HFFc6 (cell line): ENCODE measurements at places on chromosomes 7 and 10. TPM values are rescaled to one million over a fixed set of nuclear protein-coding genes. Genes with fewer than 3 reads are reported as not detected.

Gene MAGI2
- 8.0 and 8.6 TPM in 2 replicates for total RNA-seq

Gene MUC12
- 1.1 to 2.7 TPM (median 2.2 TPM) in 3 replicates for total RNA-seq

Gene WDR86
- total RNA-seq = not detected in 3 replicates

Gene PNLIPRP1
- not detected in 3 replicates for total RNA-seq

Gene CUBN
- 0.59 to 1.6 TPM (median 1.1 TPM) in 3 replicates for total RNA-seq

Gene HOXA2
- 0.17 TPM in 1 of 3 replicates, not detected in the others for total RNA-seq

Gene SLC16A9
- total RNA-seq = not detected in 2 replicates

DNA sequence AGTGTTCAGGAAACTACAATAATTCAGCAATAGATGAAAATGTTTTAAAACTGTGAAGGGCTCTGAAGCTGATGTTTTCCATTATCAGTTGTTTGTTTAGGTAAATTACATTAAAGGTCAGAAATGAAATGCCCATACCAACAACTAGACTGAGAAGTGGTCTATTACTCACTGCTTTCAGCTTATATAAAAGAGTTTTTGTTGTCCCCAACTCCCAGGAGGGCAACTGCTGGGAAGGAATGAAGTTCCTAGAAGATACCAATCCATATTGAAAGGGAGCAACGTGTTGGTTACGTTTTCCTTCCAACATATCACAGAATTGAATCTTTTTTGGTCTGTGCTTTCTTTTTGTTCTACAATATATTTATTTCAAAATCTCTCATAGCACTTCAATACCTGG is 330.6 kb upstream of the LRRN3 start:
- no peak for DNase-seq

- no peak for DNase-seq
These were observed 55.0 kb upstream of the JCAD start for GRCh38 chr10:30114401-30114800.

- DNase-seq = no peak
These were observed 11.7 kb downstream of the GPER1 start for GRCh38 chr7:1099637-1100036.

DNA sequence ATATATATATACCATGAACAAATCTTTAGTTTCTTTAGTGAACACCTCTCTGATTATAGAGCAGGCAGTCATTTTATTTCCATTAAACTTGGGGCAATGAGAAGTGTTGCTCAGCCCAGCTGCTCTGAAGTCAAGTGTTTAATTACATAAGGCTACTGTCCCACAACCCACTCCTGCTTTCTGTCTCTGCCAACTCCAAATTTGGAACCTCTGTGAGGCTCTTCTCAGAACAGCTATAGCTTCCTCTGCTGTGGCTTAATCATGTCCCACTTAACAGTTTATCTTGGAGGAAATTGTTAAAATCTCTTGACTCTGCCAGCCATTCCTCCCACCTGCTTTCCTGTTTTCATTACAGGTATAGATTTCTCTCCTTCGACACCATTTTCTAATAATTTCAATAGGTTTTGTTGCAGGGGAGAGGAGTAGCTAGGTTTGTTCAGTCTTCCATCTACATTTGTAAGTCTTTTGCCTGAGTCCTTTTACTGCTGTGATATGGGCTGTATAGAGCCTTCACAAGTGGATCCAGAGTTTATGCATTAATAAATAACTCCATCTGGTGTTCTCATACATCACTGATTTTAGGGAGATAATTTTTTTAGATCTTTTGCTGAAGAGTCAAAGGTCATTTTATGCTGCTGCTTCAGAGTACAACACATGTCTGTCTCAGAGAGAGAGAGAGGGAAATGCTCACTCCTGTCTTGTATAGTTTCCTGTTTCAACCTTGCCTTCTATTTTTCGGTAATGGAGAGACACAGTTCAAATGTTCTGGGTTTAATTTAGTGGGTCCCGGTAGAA is 170.4 kb downstream of the WNT2 start:
- no peak for DNase-seq

GRCh38 chr7:64638822-64639221 is 27.1 kb upstream of the ZNF107 start:
- DNase-seq = no peak

- DNase-seq = no peak
These were observed 542.4 kb upstream of the ADARB2 start for GRCh38 chr10:2279711-2280110.

DNA sequence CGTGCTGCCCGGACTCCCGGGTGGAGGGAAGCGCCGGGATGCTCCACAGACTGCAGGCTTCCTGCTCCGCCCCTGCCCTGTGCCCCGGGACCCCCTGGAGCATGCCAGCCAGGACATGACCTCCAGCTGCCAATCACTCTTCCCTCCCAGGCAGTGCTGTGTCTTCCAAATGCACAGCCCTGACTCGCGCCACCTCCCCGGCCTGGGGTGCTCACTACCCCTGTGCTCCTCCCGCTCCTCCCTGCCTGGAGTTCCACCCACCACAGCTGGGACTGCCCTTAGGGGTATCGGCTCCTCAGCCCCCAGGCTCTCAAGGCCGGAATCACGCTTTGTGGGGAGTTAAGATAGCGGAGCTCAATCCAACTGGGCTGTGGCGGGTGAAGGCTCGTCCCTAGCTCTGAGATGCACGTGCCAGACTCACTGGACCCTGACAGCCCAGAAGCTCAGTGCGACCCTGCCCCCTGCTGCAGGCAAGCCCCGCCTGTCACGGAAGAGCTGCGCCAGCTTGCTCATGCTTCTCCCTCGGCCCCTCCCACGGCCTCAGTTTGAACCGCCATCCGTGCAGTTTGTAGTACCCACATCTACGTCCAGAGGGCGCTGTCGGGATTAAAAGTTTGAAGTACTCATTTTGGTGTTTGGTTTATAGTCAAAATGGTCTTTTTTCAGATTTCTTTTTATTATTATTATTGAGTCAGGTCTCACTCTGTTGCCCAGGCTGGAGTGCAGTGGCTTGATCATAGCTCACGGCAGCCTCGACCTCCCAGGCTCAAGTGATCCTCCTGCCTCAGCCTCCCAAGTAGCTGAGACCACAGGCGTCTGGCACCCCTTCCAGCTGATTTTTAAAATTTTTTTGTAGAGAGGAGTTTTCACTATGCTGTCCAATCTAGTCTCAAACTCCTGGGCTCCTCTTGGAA is 142.5 kb upstream of the TCERG1L start:
- no peak for DNase-seq

DNA sequence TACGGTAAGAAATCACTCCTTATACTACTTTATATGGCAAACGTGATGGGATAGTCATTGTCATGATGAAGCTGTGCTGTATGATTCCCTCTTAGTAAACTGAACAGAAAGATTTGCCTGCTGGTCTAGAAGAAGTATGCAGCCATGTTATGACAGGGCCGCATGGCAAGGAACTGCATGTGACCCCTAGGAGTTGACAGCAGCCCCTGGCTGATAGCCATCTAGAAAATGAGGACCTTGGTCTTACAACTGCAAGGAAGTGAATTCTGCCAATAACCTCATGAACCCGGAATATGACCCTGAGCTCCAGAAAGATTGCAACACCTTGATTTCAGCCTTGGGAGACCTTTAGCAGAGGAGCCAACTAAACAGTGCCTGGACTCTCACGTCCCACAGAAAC is 193.3 kb downstream of the SEMA3E start:
- DNase-seq = no peak

DNA sequence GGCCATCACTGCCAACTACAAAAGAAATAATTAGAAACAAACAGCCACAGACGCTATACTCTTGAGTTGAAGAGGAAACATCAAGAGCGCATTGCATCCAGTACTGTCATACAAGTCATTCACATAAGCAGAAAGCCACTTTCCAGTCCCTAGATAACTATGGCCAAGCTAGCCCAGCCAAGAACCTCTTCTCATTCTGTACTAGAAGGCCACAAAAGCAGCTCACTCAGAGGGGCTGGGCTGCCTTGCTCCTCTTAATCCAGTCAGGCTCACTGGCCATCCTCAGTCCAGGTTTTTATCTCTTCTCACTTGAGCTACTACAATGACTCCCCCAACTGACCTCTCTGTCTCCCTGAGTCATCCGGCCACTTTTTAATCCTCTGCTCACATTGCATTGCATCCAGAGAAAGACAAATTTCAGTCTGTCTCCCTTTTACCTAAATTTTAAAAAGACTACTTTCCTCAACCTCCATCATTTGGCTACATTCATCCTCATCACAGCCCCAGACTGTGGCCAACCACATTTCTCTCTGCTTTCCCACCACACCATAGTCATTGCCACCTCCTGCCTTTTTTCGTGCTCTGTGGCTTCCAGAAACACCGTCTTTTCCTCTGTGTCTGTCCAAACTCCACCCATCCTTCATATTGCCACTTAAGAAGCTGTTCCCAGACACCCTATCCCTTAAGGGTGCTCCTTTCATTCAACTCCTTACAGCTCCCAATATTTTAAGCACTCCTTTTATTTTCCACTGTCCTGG is 25.0 kb downstream of the PPP1R3C start:
- DNase-seq = no peak

DNA sequence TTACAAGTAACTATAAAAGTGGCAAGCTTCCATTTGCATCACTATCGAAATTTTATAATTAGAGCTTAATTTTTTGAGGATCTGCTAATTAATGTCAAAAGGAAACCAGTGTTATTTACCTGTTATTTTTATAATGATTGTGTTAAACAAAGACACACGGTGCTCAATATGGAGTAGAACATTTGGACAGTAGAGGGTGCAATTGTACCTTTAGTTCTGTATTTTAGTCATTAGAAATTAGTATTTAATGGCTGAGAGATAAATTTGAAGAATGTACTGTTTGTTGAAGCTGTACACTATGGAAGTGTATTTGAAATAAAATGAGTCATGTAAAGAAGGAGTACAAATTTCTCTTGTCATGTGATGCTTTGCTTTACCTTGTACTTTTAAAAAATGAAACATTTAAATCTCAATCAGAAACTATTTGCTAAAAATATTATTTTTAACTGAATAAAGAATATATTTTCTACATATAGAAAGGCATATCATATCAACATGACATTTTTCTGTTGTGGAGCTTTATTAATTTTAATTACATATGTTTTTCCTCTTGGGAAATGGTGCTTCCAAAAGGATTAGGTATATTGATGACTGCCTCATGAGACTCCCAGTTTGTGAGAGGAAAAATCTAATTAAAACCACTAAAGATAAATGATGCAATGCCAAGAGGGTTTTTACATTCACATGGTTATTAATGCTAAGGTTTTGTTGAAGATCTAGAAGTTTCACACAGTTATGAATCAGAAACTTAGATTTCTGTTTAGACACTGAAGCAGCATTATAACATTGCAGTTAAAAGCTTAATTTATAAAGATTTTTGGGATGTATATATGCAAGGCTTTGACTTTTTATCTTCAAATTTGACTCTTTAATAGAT is 10.4 kb upstream of the PRKG1 start:
- DNase-seq = peak; percentile 58

DNA sequence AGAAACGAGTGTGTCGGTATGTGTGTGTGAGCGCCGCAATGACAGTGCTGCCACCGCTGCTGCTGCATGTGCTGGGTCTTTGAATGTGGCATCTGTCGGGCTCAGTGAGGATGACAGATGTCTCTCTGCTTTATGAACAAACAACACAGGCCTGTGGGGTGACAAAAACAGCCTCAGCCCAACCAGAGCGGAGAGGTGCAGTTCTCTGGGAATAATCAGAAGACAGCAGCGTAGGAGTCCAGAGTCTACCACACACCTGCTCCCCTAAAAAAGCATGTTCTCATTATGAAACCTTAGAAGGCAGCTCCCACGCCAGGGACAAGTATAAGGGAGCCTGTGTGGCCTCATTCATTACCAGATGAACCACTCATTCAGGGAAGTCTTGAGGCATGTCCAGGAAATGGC is 278.3 kb downstream of the KCNMA1 start:
- DNase-seq = no peak

GRCh38 chr7:3094701-3095445 is 51.2 kb upstream of the CARD11 start:
- no peak for DNase-seq

- no peak for DNase-seq
These were observed 155.2 kb downstream of the ZNF365 start for GRCh38 chr10:62529396-62529795.

GRCh38 chr10:5758927-5759326 is 54.3 kb downstream of the GDI2 start:
- DNase-seq = no peak

DNA sequence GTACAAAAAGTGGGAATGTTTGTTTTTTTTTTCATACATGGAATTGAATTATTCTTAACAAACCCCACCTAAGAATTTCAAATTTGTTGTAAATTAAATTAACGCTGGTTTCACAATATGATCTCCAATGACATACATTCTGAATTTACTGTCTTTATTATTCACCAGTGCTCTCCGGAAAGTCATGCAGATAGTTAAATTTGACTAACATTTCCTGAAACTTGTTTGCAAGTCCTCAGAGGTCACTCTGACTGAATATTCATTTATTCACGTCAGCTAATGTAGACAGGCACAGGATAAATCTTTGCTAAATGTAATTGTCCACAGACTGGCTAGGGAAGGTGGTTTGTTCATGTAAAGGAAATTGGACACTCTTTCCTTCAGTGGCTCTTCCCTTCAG is 730.4 kb downstream of the PHTF2 start:
- no peak for DNase-seq

- DNase-seq = no peak
These were observed 101.5 kb downstream of the MICALL2 start for GRCh38 chr7:1357601-1358271.

- peak; percentile 5 for DNase-seq
These were observed 19.8 kb upstream of the CPN1 start for GRCh38 chr10:100101192-100102076.

DNA sequence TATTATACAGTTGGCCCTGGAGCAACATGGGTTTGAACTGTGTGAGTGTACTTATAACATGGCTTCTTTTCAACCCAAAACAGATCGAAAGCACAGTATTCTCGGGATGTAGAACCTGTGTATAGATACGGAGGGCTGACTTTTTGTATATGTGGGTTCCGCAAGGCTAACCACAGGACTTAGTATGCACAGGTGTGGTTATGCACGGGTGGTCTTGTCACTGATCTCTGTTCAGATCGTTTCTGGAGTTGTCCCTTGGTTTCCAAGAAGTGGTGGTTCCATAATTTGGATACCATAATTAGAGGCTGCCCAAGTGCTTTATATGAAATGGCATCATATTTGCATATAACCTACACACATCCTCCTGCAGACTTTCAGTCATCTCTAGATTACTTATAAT is 10.9 kb upstream of the BHLHA15 start:
- DNase-seq = no peak

DNA sequence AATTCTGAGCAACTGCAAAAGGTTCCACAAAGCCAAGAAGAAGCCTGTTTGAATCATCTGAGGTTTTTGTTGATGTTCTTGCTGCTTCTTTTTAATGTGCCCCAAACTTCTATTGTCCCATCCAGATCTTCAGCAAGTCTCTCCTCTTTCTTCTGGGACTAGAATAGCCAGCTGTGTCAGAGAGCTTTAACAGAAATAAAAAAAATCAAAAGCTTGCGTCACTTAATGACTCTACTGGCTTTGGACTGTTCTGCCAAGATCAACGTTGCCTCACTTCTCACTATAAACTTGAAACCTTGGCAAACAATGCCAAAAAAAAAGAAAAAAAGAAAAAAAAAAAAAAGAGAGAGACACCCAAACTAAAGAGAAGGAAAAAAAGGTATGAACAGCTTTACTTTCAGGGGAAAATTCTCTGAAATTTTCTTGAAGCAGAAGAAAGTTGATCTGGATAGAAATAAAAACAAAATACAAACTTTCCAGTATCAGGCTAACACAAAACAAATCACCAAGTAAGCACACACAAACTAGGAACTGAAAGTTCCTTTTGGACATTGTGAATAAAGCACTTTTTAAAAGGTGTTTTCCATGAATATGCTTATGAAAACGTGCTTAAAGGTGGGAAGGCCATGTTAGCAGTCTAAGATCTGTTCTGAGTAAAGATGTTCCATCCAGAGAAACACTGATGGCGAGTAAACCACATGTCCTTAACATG is 14.8 kb downstream of the USP54 start:
- DNase-seq = peak; percentile 71

- DNase-seq = peak; percentile 30
These were observed 34.8 kb upstream of the INMT start for GRCh38 chr7:30717181-30717580.
